ENCODE measurements at places on chromosomes 2 and 18.

GRCh38 chr2:137644731-137645130 is 319.5 kb upstream of the HNMT start:
- DNase-seq = no peak

- peak; percentile 19 for DNase-seq
These were observed 338.9 kb downstream of the CCDC85A start for GRCh38 chr2:56522605-56523089.

GRCh38 chr18:8041526-8042111 is 474.5 kb downstream of the PTPRM start:
- no peak for DNase-seq

DNA sequence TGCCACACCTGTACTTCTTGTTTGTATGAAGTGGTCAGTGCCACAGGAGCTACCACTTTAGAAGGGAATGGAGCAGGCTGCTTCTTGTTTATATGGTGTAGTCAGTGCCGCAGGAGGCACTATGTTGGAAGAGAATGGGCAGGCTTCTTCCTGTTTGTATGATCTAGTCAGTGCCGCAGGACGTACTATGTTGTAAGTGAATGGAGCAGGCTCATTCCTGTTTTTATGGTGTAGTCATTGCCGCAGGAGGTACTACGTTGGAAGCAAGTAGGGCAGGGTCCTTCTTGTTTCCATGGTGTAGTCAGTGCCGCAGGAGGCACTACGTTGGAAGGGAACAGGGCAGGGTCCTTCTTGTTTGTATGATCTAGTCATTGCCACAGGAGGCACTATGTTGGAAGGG is 27.3 kb downstream of the TPO start:
- no peak for DNase-seq

DNA sequence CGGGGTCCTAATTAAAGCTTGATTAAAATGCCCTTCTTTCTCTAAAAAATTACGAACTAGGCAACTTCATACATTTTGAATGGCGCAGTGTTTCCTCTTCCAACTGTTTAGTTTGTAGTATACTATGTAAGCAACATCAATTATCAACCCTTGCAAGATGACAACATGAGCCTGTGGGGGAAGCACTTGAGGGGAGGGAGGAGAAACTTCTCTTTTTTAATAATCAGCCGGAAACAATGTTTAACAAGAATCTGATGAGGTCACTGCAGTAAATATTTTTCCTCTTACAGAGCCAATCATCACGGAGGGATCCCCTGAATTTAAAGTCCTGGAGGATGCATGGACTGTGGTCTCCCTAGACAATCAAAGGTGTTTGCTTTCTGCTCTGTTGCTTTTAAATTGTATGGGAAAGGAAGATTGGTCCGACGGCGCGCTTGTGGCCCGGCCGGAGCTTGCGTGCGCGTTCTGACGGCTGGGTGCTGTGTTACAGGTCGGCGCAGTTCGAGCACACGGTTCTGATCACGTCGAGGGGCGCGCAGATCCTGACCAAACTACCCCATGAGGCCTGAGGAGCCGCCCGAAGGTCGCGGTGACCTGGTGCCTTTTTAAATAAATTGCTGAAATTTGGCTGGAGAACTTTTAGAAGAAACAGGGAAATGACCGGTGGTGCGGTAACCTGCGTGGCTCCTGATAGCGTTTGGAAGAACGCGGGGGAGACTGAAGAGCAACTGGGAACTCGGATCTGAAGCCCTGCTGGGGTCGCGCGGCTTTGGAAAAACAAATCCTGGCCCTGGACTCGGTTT is 5.3 kb upstream of the DLX1 start:
- DNase-seq = no peak

DNA sequence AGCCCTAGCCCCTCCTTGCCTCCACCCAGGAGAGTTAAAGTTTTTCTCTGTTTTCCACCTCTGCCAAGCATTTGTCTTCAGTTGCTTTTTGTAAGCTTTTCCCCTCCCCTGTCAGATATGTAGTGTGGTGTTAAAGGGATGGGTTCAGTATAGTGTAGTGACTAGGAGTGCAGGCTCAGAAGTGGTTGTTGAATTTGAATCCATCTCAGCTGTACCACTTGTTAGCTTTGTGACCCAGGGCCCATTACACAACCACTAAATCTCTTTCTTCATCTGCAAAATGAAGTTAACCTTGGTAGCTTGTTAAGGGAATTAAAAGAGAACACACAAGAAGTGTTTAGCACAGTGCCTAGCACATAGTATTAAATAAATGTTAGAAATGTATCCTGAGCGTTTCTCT is 56.9 kb downstream of the MAP3K20 start:
- no peak for DNase-seq

- no peak for DNase-seq
These were observed 74.9 kb downstream of the ATP8B1 start for GRCh38 chr18:57727952-57728807.

GRCh38 chr2:43758739-43759138 is 15.1 kb upstream of the DYNC2LI1 start:
- DNase-seq = peak; percentile 63
